ENCODE measurements at places on chromosomes 1 and 21.

DNA sequence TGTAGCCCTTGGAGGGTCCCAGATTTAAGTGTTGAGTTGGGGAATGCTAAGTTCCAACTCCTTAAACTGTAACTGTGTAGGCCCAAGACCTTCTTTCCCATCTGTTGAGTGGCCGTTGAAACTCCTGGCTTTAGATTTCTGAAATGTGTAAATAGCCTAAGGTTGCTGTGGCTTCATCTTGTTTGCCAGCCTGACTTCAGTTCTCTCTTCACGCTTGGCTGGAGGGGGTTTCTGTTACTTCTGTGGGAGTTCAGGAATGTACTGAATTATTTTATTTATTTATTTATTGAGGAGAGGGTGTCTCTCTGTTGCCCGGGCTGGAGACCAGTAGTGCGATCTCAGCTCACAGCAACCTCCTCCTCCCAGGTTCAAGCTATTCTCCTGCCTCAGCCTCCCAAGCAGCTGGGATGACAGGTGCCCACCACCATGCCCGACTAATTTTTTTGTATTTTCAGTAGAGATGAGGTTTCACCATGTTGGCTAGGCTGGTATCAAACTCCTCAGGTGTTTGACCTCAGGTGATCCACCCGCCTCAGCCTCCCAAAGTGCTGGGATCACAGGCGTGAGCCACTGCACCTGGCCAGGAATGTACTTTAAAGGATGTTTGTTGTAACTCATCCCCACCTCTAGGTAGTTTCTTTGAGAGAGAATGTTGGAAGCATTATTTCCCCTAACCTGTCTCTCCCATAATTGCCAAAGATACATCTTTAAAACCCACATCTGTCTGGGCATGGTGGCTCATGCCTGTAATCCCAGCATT is 5.9 kb downstream of the TTC39A start:
- DNase-seq: no peak

GRCh38 chr21:35829067-35829466 is 231.3 kb downstream of the SETD4 start:
- DNase-seq: no peak

DNA sequence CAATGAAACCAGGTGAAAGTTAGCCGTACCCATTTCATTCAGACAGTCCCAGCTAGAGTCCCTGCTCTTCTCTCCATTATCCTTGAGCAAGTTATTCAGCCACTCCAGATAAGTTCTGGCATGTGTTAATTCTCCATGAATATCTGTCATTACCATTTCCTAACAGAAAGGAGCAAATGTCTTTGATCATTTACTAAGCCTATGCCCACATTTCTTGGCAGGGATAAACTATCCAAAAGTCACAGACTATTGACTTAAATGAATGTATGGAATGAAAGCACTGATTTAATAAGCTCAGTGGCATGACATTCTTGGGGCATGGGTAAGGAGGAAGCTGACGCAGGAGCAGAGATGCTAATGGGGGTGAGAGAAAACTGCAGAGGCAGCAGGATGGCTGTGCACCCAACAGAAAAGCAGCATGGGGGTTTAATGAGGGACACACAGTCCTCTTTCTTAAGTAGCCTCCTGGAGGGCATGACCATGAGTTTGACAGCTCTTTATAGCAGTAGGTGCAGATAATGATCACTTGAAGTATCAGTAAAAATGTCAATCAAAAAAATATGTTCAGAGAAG is 17.6 kb upstream of the DHCR24 start:
- DNase-seq: no peak

DNA sequence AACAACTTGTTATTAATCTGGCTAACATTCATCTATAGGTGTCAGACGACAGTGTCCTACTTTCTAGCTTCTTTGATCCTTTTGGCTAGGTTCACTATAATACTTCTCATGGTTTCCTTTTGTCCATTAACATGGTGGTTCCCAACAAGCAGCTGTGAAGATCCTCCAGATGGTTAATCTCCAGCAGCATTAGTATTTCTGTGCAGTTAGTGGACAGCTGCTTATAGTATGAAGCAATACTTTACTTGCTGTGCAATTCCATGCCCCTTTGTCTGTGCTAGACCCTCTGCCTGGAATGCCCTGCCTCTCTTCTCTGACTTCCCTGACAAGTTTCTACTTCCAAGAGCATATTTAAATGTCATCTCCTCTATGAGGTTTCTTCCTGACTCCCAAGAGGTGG is 41.7 kb upstream of the ARHGAP29 start:
- no peak for DNase-seq

DNA sequence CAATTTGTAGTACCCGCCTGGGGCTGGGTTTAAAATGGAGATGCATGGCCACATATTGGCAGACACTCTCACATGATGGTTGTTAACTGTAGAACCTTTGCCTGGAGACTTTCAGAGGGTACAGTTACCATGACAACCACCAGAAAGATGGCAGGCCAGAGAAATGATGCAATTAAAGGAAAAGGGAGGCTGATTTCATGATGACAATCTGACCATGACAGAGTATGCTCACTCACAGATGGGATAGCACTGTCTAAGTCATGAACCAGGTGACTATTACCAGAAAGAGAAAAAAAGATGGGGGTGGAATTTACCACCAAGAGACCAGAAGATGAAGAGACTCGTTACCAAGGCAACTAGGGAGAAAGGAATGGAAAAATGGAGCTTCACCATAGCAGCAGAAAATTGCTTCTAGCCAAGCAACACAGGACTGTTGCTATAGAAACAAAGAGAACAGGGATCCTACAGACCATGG is 3.5 kb upstream of the TRIT1 start:
- no peak for DNase-seq

- DNase-seq: peak; percentile 65
These were observed 19.5 kb upstream of the NCMAP start for GRCh38 chr1:24536391-24536840.

GRCh38 chr1:40880813-40881549 is 18.8 kb upstream of the CITED4 start:
- no peak for DNase-seq

GRCh38 chr21:19256934-19257660 is 853.5 kb upstream of the TMPRSS15 start:
- no peak for DNase-seq

GRCh38 chr1:183033205-183033604 is 10.0 kb downstream of the LAMC1 start:
- DNase-seq: no peak

DNA sequence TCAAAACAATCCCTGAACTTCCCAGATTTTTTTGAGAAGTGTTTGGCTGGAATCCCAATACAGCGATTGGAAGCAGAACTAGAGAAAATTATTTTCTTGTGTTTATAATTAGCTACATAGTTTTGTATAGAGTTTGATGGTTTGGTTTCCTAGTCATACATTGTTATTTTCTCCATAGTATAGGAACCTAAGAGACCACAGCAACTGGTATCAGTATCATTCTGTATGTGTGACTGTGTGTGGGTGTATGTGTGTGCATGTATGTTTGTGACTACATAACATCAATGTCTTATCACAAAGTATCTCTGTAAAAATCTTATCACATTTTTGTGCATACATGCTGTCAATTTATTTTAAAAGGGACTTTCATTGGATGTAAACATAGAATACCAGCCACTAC is 780.5 kb downstream of the MRPL39 start:
- no peak for DNase-seq

DNA sequence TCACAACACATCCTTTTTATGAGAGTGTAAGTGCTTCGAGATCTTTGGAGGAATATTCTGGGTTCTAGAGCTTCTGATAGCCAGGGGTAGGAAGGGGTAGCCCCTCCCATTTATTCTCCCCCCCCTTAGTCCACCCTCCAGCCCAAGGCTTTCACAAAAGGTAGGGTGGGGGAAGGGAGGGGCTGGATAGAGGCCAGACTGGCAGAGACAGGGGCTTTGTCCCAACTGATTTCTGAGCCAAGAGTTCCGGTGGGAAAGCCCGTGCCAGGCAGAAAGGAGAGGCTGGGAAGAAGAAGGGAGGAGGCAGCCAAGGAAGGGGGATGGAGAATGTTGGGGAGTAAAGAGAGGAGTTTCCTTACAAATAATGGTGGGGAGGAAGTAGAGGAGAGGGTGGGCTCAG is 3.1 kb downstream of the BCAN start:
- no peak for DNase-seq

GRCh38 chr1:93675931-93676330 is 5.7 kb downstream of the BCAR3 start:
- no peak for DNase-seq

DNA sequence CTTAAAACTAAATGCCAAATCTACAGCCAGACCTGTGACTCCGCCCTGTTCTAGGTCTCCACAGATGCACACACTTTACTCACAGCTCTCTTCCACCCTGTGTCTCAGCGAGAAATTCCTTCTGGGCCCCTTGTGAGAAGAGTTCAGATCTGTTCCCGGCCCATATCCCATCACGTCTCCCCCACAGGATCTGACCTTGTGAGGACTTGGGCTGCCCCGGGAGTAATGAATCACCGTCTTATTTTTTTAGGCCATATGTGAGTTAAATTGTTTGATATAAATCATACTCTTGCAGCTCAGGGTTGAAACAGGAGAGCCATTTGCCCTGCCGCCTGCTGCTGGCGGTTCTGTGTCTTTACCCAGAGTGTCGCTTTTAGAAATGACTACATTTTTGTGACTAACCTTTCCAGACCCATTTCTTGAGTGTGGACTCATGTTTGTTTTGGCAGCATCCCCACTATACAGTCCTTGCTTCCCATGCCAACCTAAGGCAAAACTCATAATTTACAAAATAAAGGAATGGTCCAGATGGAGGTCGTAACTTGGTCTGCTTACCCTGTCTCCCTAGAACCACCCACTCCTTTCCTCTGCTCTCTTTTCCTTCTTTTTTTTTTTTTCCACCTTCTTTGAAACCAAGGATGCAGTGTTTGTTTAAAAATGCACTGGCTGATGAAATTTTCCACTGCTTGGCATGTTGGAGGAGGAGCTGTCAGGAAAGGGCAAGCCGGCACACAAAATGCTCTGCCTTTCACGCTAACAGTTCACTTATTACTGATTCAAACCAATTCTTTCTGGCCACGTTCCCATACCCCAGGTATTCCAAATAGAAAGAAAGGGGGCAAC is 98.0 kb upstream of the C1orf105 start:
- peak; percentile 47 for DNase-seq

DNA sequence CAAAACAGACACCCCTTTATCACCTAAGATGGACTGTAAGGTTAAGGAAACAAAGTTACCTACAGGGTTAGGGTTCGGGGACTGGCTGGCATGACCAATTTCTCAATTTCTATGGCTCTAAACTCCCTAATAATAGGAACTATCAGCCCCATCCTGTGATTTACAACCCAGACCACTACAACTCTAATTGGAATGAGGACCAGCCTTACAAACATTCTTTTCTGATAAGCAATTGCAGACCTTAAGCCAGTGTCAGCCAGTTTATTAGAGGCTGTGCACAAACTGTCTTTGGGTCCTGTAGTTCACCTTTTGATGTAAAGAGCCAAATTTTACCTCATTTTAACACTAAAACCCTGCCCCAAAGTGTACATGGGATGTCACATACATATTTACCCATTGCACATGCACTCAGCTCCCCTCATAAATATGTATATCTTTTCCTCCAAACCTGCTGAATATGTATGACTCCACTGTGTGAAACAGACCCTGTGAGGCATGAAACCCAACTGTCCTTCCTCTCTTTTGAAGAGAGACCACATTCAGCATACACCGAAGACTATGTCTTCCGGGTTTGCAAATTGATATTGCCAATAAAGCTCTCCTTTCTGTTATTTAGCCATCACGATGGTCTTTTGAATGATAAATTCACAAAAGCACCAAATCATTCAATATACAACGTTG is 7.3 kb upstream of the APP start:
- DNase-seq: no peak

DNA sequence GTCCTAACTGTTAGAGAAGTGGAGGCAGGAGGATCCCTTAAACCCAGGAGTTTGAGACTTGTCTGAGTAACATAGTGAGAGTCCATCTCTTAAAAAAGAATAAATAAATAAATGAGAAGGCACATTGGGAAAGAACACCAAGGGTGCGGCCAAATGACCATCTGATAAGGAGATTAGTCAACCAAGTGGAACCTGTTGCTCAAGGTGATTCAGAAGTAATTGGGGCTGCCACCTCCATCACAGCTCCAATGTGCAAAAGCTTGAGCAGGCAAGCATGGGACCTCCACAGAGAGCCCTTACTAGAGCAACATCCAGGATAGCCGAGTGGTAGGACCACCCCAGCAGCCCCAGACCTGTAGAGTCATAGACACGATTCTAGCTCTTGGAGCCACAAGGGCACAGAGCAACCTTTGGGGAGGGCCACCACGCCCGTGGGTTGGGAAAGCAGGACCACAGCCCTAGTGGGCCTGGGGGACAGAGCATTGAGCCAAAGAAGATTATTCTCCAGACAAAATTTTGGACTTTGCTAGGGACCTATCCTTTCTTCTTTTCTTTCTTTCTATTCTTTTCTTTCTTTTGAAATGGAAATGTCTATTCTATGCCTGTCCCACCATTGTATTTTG is 40.9 kb downstream of the KCNK1 start:
- DNase-seq: no peak

DNA sequence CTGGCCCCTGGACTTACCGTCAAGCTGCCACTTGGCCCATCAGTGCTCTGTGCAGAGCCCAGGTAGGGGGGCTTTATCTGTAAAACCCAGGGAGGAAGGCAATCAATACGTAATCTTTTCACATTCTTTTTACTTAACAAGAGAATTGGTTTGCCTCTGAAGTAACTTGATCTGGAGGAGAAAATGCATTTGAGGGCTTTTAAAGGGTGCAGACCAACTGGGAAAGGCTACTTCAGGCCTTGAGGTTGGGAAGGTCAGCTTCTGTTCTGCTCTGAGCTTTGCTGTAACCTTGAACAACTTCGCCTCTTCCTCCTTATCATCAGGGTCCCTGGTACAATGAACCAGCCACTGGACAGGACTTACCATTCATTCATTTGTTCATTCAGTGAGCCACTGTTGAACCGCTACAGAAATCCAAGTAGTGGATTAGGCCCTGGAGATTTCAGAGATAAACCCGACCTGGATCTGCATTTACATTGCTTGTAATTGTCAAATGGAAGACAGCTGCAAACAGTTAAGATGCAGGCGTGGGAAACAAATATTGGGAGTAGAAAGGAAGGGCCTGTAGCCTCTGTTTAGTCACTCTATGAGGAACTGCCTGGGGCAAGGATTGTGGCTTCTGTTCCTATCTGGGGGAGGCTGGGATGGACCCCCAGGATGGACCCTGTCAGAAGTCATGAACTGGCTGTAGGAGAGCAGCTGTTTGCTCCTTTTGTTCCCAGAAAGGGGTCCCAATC is 90.9 kb downstream of the MAN1C1 start:
- no peak for DNase-seq

- peak; percentile 29 for DNase-seq
These were observed 157.8 kb downstream of the PCBP3 start for GRCh38 chr21:45801129-45801964.

- no peak for DNase-seq
These were observed 82.1 kb upstream of the CCDC190 start for GRCh38 chr1:162942916-162943559.

DNA sequence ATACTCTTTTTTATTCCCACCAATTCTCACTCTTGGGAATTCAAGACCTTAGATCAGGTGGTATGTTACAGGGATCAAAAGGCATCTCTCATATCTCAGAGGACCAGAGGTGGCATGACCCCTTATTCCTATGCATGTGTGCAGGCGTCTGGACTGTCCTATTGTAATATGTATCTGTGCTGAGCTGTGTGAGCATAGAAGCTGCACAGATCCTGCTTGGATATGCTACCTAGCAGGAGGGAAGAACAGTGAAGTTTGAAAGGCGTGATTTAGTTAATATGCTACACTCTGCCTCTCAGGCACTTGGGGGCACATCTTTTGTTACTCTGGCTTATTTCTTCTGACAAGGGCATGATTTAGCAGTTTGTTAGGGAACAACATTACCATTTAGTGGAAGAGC is 86.7 kb upstream of the ZRANB2 start:
- no peak for DNase-seq

GRCh38 chr1:207097871-207098324 is 6.1 kb upstream of the C4BPA start:
- DNase-seq: no peak

GRCh38 chr1:202804126-202804525 is 4.1 kb downstream of the KDM5B start:
- DNase-seq: no peak

All from ureter (tissue), 1 donor.